Activated gamma-delta T cell treated with Interleukin-2 at 50 U/mL for 16 hours (primary cell): ENCODE measurements at places on chromosomes 12 and 14.

- DNase-seq = no peak
Measured at GRCh38 chr12:98895086-98895651, 250.1 kb downstream of the APAF1 start.

DNA sequence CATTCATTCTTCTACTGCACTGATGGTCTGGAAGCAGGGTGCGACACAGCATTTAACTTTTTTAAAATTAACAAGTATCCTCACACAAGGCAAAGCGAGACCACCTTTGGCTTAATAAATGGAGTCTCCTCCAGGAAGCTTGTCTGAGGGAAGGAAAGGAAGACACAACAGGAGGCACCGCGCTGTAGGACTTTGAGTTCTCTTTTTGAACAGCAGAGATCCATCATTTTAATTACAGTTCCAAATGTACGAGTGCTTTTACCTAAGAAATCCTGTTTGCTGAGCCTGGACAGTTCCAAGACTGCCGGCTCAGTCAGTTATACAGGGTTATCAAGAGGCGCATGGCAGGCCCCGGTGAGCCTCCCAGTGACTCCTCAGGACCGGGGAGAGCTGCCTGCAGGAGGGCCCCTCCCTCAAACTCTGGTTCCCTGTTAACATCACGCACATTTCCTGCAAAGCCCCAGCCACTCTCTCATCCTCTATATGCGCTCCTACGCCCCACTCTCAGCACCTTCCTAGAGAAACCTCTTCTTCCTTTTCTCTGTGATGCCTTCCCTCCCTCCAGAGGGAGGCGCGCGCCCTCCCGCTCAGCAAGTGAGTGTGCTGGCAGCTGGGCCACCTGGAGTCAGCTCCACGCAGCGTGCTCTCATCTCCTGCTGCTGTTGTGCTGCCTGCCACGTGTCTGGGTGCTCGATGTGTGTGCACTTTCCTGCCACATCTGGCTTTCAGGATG, 46.1 kb downstream of the STX2 start:
- no peak for DNase-seq

- DNase-seq = no peak
Measured at GRCh38 chr12:65343801-65344200, 65.3 kb downstream of the MSRB3 start.

DNA sequence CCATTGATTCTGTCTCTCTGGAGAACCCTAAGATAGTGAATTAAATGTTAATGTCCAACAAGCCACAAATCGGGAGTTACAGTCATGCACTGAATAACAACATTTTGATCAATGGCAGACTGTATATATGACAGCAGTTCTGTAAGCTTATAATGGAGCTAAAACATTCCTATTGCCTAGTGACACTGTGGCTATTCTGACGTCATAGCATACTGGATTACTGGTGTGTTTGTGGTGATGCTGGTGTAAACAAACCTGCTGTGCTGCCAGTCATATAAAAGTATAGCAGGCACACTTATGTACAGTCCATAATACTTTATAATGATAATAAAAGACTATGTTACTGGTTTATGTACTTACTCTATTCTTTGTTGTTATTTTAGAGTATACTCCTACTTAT, 56.7 kb upstream of the BICD1 start:
- no peak for DNase-seq

- no peak for DNase-seq
Measured at GRCh38 chr12:79296871-79297270, 393.9 kb downstream of the PAWR start.

GRCh38 chr12:22321638-22322037, 12.9 kb downstream of the ST8SIA1 start:
- no peak for DNase-seq

DNA sequence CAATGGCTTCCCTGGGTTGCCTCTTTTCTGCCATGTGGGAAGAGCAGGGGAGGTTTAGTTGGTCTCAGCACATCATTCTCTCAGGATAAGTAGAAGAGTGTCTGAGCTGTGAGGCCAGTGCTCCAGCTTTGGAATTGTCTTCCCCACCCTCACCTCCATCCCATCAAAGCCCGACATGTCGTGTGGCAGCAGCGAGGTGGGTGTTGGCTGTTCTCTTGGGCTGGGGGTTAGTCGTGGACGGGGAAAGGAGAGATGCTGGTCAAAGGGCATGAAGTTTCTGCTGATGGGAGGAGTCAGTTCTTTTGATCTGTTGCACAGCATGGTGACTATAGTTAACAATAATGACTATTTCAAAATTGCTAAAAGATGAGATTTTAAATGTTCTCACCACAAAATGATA, 404.2 kb downstream of the TMEM121 start:
- DNase-seq = no peak
